ENCODE measurements at places on chromosomes 16 and 17.
A peak's percentile ranks its signal among the peaks of the same experiment; 100 is the strongest.

- DNase-seq: peak; percentile 27
Measured at GRCh38 chr16:82011199-82011641, at the start of gene SDR42E1. Gene SDR42E1, minus strand, starts transcription at chr16:82011470. Its CDS starts 10,612 bp downstream, at chr16:82000858.

DNA sequence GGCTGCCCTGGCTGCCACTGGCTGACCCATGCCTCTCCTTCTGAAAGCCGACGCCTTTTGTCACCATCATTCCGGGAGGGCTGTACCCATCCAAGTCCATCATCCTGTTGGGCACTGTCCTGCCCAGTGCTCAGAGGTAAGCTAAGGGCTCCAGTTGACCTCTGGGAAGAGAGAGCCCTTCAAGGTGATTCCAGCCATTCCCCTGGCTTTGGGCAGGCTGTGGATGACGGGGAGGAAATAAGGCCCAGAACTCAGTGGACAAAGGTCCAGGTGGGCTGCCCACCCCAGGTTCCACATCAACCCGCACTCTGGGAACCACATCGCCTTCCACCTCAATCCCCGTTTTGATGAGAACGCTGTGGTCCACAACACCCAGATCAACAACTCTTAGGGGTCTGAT lies 45.8 kb downstream of the NOS2 start:
- DNase-seq: no peak

- no peak for DNase-seq
Measured at GRCh38 chr16:49280841-49281371, 732 bp downstream of the CBLN1 start.

GRCh38 chr16:24731722-24732419 lies 2.4 kb downstream of the TNRC6A start:
- no peak for DNase-seq

DNA sequence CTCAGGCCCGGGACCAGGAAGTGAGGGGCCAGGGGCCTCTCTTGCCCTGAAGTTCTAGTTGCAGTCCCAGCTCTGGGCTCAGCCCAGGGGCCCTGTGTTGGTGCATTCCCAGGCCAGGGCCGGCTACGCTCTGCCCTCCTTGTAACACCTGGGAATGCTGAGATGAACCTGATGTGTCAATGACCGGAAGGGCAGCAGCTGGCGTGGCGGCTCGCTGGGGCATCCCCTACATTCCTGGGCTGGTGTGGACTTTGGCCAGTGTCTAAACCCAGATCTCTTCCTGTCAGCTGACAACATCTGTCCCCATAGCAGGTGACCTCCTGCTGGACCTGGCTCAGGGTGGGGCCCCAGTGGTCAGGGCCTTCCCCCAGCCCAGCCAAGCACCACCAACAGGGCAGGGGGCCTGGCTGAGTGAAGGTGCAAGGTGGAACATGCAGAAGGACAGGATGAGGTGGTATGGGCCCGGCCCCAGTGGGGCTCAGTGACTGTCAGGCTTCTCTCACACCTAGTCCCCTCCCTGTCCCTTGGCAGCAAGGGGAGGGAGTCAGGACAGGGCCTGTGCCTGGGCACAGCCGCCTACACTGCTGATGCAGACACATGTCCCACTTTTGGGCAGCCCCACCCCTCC lies 15.9 kb downstream of the FAM83G start:
- DNase-seq: no peak

GRCh38 chr17:76752006-76752405 lies 14.1 kb downstream of the MFSD11 start:
- no peak for DNase-seq

- no peak for DNase-seq
Measured at GRCh38 chr16:23113185-23113584, 36.1 kb downstream of the USP31 start.

GRCh38 chr16:8537691-8538342 lies 52.5 kb downstream of the TMEM114 start:
- no peak for DNase-seq

DNA sequence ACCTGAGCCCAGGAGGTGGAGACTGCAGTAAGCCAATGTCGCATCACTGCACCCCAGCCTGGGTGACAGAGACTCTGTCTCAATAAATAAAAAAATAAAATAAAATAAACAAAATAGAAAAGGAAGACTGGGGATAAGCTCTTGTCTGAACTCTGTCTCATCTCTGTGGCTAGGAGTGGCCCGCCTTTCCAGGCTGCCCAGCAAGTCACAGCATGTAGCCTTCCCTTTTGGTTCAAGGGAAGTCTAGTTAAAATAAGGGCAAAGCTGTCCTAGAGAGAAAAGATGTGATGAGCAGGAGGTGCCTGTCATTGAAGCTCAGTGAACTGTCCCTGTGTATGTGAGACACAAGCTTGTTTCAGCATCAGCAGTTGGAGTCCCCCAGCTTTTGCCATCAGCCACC lies 2.7 kb upstream of the GFAP start:
- no peak for DNase-seq

GRCh38 chr17:6661464-6661848 lies 9.9 kb downstream of the C17orf100 start:
- DNase-seq: no peak

- DNase-seq: no peak
Measured at GRCh38 chr17:77802811-77803220, 155.7 kb upstream of the TNRC6C start.

- DNase-seq: no peak
Measured at GRCh38 chr17:43732958-43733357, 25.6 kb downstream of the SOST start.

- DNase-seq: no peak
Measured at GRCh38 chr17:80615376-80615775, 70.7 kb downstream of the RPTOR start.

Measured in stimulated activated CD4-positive, alpha-beta T cell treated with anti-CD3 and anti-CD28 coated beads, Interleukin-1b, Interleukin-23, amount 100 ng/mL, for 1 hour (primary cell).